ENCODE measurements at places on chromosomes 5 and 9.
A peak's percentile ranks its signal among the peaks of the same experiment; 100 is the strongest.

DNA sequence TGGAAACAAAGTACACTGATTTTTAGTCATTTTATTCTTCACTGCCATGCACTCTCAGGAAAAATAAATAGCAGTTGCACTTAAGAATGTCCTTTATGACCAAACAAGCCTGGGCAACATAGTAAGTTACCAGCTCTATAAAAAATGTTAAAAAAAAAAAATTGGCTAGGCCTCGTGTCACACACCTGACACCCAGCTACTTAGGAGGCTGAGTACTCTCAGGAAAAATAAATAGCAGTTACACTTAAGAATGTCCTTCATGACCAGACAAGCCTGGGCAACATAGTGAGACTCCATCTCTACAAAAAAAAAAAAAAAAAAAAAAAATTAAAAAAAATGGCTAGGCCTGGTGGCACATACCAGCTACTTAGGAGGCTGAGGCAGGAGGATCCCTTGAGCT, 304.6 kb downstream of the SLCO4C1 start:
- no peak for DNase-seq

DNA sequence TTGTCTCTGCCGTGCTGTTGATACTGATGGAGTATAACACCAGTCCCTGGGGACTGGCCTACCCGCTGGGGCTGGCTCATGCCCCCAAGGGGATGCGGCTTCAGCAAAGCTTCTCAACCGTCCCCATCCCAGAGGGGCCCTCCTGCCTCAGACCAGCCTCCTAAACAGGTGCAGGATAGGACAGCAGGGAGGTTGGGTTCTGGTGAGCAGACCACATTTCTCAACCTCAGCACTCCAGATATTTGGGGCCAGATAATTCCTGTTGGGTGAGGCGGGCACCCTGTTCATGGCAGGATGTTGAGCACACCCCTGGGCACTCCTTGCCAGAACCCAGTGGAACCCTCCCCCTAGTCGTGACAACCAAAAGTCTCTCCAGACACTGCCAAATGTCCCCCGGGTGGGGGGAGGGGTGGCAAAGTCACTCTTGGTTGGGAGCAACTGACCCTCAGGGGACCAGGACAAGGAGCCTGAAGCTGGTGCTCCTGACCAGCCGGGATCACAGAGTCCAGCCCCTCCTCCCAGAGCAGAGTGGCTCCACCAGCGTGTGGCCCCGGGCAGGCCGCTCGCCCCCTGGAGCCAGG, 107.8 kb downstream of the ZNF354C start:
- no peak for DNase-seq

- DNase-seq = no peak
These were observed 123.5 kb upstream of the RAPGEF1 start for GRCh38 chr9:131863306-131863896.

DNA sequence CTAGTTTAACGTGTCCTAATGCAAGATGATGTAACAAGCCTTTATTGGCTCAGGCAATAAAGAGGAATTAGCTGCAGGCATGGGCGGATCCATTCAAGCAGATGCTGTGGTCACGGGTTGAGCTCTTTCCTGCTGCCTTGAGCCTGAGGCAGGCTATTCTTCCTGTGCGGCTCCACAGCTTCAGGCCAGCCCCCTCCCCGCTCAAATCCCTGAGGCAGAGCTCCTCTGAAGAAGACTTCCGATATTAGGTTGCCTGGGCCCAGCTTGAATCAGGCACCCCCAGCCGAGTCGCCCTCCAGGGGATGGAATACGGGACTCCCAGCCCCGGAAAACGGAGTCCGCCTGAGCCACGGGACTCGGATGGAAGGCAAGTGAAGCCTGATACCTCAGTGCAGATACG, 95.0 kb upstream of the RUFY1 start:
- DNase-seq = no peak

DNA sequence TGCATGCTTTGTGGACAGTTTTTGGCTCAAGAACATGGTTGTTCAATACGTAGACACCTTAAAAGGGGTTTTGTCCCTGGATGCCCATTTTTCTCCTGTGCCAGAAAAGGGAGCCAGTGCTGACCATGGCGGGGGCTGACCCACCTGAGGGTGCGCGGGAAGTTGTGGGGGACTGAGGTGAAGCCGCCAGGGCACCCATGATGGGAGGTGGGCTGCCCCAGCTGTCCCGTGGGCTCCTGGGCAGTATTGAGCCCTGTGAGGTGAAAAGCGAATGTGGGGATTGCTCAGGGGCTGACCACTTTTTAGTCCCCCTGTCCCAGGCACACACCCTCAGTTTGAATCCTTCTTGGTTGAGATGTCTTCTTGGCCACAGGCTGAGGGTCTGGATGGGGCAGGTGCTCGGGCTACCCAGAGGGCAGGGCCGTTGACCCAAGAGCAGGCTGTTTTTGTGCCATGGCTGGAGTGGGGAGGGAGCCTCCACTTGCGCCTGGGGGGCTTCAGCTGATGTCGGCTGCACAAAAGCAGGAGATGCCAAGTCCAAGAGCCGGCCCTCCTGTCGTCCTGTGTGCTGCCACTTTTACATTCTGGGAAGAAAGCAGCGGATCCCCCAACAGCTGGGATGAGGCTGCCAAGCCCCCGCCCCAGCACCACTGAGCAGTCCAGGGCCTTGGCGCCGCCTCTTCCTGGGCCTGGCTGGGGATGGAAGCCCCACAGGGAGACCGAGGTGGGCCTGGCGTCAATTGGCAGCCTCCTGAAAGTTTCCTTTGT, 120.1 kb downstream of the WNK2 start:
- DNase-seq = no peak

GRCh38 chr9:1659363-1659690, 355.8 kb upstream of the SMARCA2 start:
- DNase-seq = no peak

GRCh38 chr5:15326471-15326870, 173.5 kb upstream of the FBXL7 start:
- DNase-seq = no peak

GRCh38 chr5:116652903-116653302, 78.3 kb upstream of the SEMA6A start:
- DNase-seq = no peak

- DNase-seq = no peak
These were observed 9.9 kb upstream of the OSMR start for GRCh38 chr5:38835887-38836286.

DNA sequence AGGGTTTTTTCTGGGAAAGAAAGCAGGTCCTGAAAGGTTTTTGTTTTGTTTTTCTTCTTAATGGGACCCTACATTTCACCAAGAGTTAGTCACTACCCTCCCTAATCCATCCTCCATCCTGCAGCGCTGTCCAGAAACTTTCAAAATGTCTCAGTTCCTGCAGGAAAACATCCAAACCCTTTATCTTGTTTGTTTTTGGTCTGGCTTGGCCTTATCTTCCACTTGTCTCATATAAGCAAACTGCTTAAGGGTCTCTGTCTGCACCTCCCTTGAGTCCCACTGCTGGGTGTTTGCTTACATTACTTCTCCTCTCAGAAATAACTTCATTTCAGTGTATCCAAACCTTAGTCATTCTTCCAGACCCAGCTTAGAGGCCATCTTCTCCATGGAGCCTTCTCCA, 11.0 kb upstream of the TRAF1 start:
- no peak for DNase-seq

DNA sequence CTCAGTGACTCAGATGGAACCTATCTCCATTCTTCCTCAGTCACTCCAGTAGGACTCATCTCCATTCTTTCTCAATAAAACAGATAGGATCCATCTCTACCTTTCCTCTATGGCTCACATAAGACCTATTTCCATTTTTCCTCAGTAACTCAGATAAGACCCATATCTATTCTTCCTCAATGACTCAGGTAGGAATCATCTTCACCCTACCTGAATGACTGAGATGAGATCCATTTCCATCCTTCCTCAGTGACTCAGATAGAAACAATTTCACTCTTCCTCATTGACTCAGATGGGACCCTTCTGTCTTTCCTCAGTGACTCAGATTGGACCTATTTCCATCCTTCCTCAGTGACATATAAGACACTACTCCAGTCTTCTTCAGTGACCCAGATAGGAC, 165.1 kb downstream of the FBXO4 start:
- no peak for DNase-seq

DNA sequence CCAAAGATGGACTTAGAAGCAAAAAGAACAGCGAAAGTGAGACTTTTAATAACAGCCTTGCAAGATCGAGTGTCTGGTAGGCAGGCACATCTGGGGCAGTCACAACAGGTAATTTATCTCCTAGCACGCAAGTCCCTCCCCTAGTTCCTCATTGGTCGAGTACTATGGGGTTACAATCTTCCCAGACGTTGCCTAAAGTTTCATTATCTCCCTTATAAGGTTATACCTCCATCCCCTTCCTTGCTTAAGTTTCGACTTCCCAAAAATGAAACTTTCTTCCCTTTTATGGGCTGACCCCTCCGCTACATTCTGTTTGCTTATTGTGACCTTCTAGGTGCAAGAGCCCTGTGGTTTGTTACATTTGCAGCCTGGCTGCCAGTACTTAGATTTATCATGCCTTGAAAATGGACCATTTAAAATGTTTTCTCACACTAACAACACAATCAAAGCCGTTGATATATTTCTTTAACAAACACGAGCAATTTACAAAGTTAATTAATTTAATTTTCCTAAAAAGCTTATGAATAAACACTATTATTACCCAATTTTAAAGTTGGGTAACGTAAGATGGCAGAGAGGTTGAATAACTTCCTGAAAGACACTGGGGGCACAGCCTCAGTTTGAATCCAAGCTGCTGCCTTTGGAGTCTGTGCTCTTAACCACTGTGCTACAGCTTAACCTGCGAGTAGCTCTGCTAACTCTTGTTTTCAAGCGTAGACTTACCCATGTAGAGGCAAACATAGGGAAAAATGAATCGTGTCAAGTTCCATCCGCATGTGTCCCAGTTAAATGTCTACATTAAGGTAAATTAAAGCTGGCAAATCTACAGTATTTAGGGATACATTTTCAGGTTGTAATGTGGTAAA, 91.7 kb downstream of the EDIL3 start:
- DNase-seq = no peak

- DNase-seq = no peak
These were observed 64.2 kb upstream of the CPEB4 start for GRCh38 chr5:173823721-173824567.

GRCh38 chr5:58498340-58498942, 7.2 kb downstream of the GAPT start:
- no peak for DNase-seq

- DNase-seq = no peak
These were observed 231.6 kb upstream of the NFIL3 start for GRCh38 chr9:91655215-91655614.

GRCh38 chr9:35681341-35682002, 7.7 kb downstream of the CA9 start:
- no peak for DNase-seq

- no peak for DNase-seq
These were observed 18.5 kb upstream of the FKTN start for GRCh38 chr9:105539452-105539851.

- no peak for DNase-seq
These were observed 371.7 kb upstream of the POU5F2 start for GRCh38 chr5:94113087-94113486.

DNA sequence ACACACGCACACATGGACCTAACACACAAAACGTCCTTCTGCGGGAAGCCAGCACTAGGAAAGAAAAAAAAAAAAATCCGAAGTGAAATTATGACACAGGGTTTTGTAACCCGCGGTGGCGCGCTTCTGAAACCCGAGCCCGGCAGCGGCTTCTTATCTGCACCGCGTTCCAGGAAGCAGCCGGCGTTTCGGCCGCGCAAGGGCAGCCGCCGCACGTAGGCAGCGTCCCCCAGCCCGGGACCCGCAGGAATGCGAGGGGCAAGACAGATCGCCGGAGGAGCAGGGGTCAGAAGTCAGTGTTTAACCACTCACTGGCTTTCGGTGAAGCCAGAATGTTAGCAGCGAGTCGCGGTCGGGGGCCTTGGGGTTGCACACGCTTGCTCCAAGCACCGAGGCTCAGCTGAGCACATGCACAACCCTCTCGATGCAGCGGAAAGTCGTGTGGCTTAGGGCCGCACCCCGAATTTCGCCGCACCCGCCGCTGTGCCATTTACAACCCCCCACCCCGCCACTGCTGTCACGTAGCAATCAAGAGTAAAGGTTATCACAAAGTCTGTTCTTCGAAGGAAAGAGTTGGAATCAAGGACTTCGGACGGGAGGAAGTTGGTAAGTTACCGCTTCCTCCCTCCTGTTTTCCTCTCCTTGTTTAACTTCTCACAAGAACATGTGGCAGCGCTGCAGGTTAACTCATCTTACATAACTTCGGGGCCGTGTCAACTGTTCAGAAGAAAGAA, 167.9 kb downstream of the AUH start:
- peak; percentile 41 for DNase-seq

GRCh38 chr5:140926443-140927227, 536 bp downstream of the PCDHAC1 start:
- DNase-seq = peak; percentile 67

DNA sequence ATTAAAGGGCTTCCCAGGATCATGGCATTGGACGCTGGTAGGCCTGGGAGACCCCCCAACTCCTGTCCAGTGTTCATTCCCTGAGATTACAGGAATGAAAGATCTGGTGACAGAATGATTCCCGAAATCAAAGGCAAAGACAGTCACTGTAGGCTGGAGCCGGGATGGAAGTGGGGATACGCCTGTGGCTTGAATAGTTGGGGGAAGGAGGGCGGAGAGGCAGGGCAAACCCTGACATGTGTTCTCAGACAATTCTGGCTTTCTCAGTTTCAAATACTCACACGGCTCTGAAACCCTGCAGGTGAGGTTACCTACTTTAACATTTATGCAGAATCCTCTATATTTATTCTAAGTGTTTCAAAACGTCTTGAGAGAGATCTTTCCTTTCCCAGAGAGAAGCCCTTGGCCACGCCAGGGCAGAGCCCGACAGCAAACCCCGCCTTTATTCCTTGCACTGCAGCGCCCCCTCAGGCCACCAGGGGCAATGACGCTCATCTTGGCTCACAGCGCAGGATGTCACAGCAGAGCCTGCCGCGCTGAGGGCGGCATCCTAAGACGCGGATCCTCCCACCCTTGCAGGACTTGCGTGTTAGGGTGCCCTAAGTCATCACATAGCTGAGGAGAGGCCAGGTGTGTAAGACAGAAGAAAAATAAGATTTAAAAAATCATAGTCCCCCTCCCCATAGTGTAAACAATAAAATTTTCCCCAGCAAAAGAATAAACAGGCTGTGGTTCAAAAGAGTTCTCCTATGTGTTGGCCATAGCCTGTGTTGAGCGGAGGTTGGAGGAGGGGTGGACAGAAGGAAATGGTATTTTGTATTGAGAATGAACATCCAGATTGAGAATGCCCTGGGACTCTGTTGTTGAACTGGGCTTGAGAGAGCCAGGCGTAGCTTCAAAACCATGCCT, 284.5 kb downstream of the NTRK2 start:
- peak; percentile 82 for DNase-seq

GRCh38 chr5:35789732-35790456, 66.8 kb upstream of the IL7R start:
- no peak for DNase-seq

GRCh38 chr5:179839328-179840256, 18.9 kb downstream of the SQSTM1 start:
- DNase-seq = no peak

Data from amygdala (tissue), 56 donors.